Right ventricle myocardium inferior (tissue), 1 donor: ENCODE measurements at places on chromosomes 12 and 14. TPM values are rescaled to one million over a fixed set of nuclear protein-coding genes. Genes with fewer than 3 reads are reported as not detected.

DNA sequence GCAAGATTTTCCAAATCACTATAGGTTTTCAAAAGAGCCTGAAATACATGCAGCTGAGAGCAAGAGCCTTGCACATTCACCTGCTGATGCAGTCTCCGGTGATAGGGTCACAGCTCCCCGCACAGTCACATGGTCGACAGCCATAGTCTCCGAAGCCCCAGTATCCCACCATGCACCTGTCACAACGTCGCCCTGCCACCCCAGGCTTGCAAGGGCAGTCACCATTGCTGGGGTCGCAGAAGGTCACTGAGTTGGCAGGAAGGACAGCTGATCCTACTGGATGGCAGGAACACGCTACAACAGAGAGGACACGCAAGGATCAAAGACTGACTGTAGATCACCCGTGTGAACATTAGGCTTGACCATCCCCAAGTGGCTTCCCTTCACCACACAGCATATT, 107.1 kb downstream of the NTN4 start:
- no peak for DNase-seq

DNA sequence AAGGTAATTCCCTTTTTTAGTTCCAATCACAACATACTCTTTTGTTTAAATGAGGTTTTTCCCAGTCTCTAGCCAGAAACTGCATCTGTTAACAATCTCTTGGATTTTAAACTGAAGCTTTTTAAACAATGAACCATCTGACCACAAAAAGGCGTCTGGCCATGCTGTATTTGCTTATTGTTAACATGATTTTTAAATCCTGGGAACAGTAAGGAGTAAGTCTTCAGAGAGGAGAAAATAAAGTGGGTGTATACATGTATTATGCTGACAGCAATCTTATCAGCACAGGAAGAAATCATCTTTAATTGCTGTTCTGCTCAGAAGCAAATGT, 106.2 kb downstream of the DAAM1 start:
- DNase-seq: no peak

GRCh38 chr14:105150026-105150367, 18.6 kb downstream of the JAG2 start:
- no peak for DNase-seq

DNA sequence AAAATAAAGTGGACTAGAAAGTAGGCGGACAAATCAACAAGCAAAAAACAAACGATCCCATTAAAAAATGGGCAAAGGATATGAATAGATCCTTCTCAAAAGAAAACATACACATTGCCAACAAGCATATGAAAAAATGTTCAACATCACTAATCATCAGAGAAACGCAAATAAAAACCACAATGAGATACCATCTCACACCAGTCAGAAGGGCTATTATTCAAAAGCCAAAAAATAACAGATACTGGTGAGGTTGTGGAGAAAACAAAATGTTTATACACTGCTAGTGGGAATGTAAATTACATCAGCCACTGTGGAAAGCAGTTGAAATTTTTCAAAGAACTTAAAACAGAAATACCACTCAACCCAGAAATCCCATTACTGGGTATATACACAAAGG, 70.3 kb downstream of the RPS6KA5 start:
- DNase-seq: no peak

DNA sequence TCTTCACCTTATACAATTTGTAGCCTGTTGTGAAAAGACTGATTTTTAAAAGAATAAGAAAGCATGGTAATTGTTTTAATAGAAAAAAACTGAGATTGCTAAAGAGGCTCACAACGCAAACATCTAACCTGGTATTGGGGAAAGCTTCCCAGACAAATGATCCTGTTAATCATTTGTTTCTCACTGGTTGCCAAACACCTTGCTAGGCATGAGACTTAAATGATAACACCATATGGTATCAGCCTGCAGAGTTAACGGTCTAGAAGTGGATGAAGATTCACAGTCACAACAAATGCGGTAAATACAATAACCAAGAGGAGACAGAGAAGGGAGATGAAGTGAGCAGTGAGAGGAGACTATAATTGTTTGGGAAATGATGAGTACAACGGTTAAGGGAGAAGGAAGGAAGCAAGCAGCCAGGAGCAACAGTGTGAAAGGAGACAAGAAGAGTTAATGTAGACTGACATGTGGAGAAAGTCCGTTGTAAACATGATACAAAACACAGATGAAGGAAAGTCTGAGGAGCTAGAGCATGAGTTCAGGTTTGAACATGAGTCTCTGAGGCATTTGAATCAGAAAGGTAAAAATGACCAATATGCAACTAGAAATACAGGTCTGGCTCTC, 19.8 kb downstream of the GXYLT1 start:
- no peak for DNase-seq

GRCh38 chr12:30850684-30851083, 75.9 kb upstream of the TSPAN11 start:
- no peak for DNase-seq

DNA sequence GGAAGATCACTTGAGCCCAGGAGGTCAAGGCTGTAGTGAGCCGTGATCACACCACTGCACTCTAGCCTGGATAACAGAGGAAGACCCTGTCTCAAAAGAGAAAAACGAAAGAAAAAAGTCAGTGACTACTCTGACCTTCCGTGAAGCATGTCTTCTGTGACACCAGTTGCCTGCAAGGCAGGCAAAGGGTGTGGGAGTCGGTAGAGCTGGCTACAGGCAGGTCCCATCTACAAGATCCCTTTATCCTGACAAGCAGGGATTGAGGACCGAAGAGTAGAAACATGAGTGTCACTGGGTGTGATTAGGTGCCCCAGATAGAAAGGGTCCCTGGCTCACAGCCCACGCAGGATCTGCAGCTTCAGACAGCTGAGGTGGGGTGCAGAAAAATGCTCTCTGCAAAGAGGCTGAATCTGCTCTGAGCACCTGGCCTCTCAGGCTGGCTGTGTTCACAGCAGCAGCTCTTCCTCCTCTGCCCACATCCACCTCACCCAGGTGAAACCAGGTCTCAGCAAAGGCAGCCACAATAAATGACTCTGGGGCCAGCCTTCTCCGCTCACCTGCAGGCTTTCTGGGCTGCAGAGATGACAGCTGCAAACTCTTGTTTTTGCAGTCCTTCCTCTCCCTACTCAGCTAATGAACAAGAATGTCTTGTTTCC, 28.6 kb upstream of the HSP90B1 start:
- DNase-seq: no peak

DNA sequence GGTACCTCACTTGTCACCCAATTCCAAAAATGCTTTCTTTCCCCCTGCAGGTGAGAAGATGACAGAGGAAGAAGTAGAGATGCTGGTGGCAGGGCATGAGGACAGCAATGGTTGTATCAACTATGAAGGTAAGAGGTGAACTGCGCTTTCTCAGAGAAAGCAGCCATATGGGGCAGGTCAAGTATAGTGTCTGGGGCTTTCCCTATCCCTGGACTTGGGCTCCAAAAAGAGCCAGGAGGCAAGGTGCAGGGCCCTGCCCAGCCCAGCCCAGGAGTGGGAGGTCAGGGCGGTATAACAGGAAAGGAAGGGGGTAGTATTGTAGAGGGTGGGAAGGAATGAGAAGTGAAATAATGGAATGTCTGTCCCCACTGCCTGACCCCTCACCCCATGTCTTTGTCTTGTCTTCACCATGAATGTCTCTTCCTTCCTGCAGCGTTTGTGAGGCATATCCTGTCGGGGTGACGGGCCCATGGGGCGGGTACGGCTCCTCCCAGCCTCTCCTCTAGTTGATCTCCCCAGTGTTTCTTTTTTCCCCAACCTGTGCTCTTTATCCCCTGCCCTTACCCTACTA, 2.1 kb downstream of the MYL6 start:
- DNase-seq: no peak

DNA sequence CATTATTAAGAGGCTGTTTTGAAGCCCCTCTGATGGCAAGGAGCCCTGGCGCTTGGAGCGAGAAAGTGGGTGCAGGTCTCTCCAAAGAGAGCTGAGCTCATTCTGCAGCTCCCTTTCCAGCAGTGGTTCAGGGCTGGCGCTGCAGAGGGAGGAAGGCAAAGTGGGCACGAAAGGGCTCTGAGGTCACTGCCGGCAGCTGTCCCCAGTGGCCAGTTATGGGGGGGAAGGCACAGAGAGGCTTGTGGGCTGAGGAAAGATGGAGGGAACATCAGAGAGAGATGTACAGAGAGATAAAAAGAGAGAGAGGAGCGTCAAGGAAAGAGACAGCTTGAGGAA, 75.2 kb upstream of the TBX5 start:
- no peak for DNase-seq

DNA sequence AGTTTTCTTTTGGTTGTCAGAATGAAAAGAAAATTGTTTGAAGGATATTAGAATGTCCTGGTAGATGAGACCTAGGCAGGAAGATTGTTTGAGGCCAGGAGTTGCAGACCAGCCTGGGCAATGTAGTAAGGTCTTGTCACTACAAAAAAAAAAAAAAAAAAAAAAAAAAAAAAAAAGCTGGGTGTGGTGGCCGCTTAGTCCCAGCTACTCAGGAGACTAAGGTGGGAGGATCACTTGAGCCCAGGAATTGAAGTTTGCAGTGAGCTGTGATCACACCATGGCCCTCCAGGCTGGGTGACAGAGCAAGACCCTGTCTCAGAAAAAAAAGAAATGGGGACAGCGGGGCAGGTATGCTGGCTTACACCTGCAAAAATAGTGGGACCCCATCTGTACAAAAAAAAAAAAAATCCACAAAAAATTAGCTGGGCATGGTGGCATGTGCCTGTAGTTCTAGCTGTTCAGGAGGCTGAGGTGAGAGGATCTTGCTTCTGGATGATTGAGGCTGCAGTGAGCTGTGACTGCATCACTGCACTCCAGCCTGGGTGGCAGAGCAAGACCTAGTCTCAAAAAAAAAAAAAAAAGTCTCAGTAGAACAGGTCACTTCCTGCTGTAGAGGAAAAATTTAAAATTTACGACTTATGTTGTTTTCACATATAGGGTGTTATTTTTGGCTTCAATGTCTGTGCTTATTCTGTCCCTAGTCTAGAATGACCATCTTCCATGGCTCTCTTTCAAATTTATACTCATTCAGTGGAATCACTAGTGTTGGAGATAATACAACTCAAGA, 70.7 kb downstream of the PPHLN1 start:
- DNase-seq: no peak

DNA sequence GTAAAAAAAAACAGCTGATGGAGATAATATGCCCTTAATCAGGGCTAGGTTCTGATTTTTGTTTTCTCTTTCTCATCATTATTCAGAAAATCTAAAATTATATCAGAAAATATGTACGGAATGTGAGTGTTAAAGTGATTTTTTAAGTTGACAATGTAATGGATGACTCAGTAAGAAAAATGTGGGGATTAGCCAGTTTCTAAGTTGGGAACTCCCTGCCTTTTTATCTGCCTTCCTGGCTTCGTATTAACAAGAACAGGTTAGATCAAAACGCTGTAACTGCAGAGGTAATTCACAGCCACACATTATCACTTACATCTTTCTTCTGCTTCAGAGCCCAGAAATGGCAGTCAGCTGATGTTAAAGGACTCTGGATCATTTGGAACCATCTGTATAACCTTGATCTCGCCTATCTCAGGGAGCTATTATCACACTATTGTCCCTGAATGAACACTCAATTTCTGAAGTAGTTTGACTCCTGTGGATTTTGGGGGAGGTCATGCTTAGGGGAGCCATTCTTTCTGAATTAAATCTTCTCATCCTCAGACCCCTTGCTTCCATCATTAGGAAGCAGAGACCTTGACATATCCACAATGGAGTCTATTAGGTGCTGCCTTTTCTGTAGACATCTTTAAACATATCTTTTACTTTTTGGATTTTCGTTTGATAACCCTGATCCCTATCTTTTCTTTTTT, 135.7 kb upstream of the SLC16A7 start:
- DNase-seq: no peak

- no peak for DNase-seq
Observed at GRCh38 chr14:58746261-58746660, 108.5 kb downstream of the DACT1 start.

DNA sequence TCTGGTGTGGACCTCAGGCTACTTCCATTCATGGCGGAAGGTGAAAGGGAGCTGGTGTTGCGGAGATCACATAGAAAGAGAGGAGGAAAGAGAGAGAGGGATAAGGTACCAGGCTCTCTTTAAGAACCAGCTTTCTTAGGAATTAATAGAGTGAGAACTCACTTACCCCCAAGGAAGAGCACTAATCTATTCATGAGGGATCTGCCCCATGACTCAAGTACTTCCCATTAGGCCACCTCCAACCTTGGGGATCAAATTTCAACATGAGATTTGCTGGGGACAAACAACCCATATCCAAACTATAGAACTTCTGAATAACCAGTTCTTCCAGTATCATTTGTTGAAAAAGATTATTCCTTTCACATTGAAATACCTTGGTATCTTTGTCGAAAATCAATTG, 34.0 kb upstream of the C2CD5 start:
- no peak for DNase-seq

- no peak for DNase-seq
Observed at GRCh38 chr14:68506021-68506644, 286.7 kb downstream of the ZFP36L1 start.

DNA sequence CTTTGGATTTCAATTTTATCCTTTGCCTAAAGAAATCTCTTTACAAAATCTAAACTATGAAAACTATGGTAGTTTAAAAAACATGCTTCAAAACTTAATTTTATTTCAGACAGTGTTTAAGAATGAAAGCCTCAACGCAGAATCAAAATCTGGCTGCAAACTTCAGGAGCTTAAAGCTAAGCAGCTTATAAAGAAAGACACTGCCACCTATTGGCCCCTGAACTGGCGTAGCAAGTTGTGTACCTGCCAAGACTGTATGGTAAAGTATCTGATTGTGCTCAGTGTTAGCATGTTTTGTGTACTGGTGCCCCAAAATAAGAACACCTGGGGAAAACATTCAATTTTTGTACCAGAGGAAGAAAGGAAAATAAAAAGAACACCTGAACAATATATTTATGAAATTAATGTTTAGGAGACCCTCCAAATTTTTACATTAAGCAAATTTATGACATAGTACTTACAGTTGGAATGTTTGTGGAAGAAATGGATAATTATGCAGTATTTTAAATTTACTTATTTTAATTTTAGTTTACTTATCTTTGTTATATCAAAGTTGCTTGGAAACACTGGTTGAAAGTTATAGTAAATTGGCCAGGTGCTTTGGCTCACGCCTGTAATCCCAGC, 12.2 kb downstream of the UBR7 start:
- no peak for DNase-seq

GRCh38 chr12:68267892-68268396, 14.5 kb upstream of the IL22 start:
- DNase-seq: no peak

GRCh38 chr14:40447017-40447416, 1014.8 kb upstream of the FBXO33 start:
- no peak for DNase-seq

DNA sequence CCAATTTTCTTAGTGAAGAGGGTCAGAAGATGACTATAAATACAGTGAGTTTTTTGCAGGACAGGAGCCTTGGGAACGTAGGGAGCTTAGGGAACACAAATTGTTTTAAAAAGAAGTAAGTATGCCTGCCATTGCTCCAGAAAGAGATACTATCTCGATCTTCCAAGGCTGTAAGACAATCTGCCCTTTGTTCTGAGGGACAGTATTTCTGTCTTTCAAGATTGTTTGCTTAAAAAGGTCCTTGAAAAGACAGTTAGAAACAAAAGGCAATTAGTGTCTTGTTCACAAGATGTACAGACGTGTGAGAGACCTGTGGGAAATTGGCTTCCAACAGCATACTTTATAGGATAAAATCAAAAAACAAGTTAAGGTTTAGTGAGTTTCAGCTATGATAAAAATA, 321.2 kb upstream of the FAR2 start:
- DNase-seq: no peak

GRCh38 chr12:18864900-18865561, 127.1 kb downstream of the CAPZA3 start:
- no peak for DNase-seq

- no peak for DNase-seq
Observed at GRCh38 chr12:103903993-103904392, 26.2 kb upstream of the HSP90B1 start.

Gene SALL2
- total RNA-seq: 4.9 TPM

Gene FGF23
- not detected for total RNA-seq

Gene TMEM52B
- not detected for total RNA-seq
